ENCODE measurements at places on chromosomes 12 and 14. TPM values are rescaled to one million over a fixed set of nuclear protein-coding genes. Genes with fewer than 3 reads are reported as not detected.

GRCh38 chr14:50265029-50265428, 33.7 kb upstream of the SOS2 start:
- H3K4me3 ChIP-seq = no peak overlapping the region
- peaks cover 6% of the 10 kb centered on the region for H3K36me3 ChIP-seq
- no peak overlapping the region for H3K27ac ChIP-seq
- H3K27me3 ChIP-seq = no peaks in the 10 kb centered on the region

GRCh38 chr12:64184216-64184615, 37.9 kb downstream of the KICS2 start:
- no peak overlapping the region for H3K27ac ChIP-seq
- H3K27me3 ChIP-seq = no peaks in the 10 kb centered on the region
- H3K4me3 ChIP-seq = no peak overlapping the region

DNA sequence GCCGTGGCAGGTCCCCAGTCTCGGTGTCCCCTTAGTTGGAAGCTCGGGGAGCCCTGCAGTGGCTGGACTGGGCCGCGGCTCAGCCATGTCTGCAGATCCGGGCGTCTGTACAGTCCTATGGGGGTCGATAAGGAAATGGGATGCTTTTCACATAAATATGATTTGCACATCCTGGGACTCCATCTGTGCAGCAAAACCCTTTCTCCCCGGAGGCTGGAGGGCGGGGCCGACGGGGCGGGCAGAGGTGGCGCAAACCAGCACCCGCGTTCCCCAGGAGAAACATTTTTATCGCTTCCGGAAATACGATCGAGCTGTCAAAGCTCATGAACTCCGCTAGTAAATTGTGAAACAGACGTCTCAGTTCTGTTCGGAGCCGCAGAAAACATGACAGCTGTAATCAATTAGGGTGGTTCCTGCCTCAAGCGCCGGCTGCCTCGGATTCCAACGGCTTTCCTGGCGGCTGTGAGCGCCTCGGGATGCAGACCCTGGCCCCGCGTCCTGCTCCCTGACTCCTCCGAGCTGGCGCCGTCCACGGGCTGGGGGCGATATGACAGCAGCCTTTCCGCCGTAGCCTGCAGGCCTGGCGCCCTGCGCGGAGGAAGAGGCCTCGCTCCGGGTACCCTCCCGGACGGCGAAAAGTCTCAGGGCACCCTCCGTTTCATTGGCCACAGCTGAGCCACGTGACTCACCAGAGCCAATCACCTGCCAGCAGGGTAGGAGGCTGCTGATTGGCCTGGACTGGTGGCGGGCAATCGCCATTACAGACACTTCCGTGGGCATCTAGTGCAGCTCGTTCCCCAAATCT, 23.0 kb downstream of the DIO3 start:
- H3K4me3 ChIP-seq = no peak overlapping the region
- no peaks in the 10 kb centered on the region for H3K4me1 ChIP-seq
- H3K27ac ChIP-seq = no peak overlapping the region
- no peaks in the 10 kb centered on the region for H3K36me3 ChIP-seq

DNA sequence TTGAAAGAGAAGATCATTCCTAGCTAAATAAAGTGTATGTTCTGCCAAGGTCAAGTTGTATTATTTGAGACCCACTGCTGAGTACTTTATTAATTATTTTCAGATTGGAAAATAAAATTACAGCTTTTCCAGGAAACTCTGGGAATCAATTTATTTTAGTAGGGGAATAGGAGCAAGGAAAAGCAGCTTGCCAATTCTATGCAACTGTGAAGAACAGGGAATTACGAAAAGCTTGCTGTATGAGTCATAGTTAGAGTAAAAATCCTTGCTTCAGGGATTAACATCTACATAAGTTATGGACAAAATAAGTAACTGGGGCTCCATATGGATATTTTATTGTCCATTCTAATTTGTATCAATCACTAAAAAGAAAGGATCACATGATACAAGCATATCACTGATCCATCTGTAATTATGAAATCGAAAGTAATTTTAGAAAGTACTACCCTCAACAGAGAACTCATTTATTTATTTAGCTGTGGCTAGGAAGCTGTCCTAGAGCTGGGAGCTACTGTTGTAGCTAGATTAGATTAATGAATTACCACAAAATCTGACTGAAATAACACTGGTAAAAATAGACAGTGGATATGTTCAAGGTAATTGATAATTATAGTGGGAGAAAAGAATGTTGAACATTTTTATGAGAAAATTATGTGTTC, 303.5 kb upstream of the NPAS3 start:
- no peak overlapping the region for H3K27ac ChIP-seq
- no peaks in the 10 kb centered on the region for H3K4me1 ChIP-seq
- no peak overlapping the region for H3K4me3 ChIP-seq
- H3K27me3 ChIP-seq = no peaks in the 10 kb centered on the region

DNA sequence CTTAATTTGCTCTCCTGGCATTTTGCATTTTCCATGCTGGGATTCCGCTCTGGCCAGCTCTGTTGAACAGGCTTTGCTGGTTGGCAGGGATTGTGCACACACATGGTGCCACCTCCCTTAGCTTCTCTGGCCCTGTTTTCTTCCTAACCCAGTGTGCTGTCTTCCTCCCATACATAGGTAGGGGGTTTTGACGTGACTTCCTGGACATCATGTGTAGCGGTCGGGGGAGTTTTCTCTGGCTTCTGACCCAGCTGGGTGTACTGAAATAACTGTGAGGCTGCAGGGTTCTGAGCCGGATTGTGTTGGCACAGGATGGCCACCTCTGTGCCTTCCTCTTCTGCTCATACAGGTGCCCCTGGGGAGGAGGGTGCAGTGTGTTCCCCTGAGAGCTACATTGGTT, 25.7 kb downstream of the C14orf132 start:
- H3K4me3 ChIP-seq = no peak overlapping the region
- H3K4me1 ChIP-seq = no peaks in the 10 kb centered on the region
- no peak overlapping the region for H3K27ac ChIP-seq
- DNase-seq = no peak

DNA sequence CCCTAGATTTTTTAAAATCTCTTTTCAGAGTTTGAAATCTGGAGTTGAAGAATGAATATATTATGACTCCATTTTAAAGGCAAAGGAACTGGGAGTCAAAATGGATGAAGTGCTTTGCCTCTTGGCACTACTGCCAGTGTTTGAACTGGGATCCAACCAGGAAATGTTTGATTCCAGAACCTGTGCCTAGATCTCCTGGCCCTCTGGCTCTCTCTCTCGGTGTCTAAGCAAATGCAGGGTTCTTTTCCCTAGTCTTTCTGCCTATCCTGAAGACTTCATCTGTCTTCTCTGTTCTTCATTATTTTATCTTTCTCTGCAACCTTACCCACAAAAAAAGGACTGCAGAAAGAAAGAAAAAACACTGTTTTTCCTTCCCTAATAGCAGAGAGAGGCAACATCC, 17.0 kb downstream of the BTG1 start:
- DNase-seq = no peak
- H3K27ac ChIP-seq = peak overlapping the region; percentile 56
- no peak overlapping the region for H3K4me3 ChIP-seq
- no peaks in the 10 kb centered on the region for H3K27me3 ChIP-seq
- H3K4me1 ChIP-seq = peaks cover 77% of the 10 kb centered on the region
- H3K36me3 ChIP-seq = peaks cover 49% of the 10 kb centered on the region

DNA sequence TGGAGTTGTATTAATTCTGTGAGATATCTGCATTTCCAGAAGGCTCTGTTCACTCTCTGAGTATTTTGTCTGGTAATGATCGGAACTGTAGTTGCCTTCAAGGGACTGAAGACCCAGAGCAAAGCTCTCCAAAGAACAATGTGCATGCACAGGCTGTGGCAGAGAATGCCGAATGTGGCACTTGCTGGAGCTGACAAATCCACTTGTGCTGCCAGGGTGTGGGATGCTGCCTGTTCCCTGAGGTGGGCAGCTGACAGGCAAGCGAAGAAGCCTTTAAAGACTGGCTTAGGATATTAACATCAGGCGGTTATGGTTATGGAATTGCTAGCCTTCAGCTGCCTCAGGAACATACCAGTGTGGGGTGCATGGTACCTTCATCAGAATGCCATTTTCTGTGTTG, 419.9 kb upstream of the ATP2B1 start:
- no peaks in the 10 kb centered on the region for H3K36me3 ChIP-seq
- DNase-seq = no peak
- H3K27ac ChIP-seq = no peak overlapping the region
- no peak overlapping the region for H3K4me3 ChIP-seq

DNA sequence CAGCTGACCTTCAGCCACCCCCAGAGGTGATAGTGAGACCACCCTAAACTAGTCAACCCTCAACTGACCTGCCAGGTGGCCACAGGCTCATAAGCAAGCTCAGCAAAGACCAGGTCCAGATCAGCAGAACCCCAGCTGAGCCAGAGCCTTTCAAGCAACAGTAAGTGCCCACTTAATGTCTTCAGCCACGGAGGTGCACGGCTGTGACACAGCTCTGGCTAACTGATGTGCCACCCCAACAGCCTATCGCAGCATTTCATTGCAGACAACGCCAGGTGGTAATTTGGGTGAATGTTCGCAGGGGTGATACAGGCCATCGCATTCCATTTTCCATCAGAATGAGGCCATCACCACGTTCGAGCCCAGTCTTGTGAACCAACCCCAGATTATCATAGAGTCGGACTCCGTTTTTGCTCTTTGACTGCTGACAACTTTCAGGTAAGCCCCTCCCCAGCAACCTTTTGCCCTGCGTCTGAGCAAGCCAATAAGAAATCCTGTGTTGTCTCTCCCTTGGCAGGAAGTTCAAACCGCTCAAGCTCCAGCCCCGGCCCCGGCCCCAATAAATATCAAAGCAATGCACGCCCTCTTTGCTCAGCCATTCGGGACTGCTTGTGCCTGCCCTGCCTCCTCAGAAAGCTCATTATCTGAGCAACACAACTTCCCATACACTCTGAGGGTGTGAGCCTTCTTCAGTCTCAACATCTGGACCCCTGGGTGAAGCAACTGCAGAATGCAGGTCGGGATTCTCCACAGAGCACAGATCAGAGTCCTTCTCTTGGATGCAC, 44.4 kb downstream of the JAG2 start:
- H3K27me3 ChIP-seq = peaks cover 12% of the 10 kb centered on the region
- no peak for DNase-seq
- H3K27ac ChIP-seq = no peak overlapping the region
- no peaks in the 10 kb centered on the region for H3K36me3 ChIP-seq
- H3K4me1 ChIP-seq = peaks cover 4% of the 10 kb centered on the region

GRCh38 chr14:93299416-93299815, 33.4 kb downstream of the BTBD7 start:
- H3K4me3 ChIP-seq = no peak overlapping the region
- no peaks in the 10 kb centered on the region for H3K4me1 ChIP-seq
- H3K36me3 ChIP-seq = peaks cover 2% of the 10 kb centered on the region
- DNase-seq = no peak

DNA sequence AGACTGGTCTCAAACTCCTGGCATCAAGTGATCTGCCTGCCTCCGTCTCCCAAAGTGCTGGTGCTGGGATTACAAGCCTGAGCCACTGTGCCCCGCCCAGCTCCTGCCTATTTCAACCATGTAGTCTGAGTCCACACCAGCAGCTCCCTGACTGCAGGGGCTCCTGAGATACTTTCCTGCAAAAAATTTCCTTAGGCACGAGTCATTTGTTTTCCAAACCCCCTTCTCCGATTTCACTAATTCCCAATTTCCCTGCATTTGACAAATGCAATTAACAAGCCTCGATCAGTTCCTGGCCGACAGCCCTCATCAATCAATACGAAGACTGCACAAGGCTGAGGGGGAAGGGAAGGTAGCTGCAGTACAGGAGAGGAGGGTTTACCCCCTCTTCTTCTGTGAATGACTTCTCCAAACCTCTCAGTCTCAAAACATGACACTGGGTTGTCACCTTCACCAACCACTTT, 10.1 kb downstream of the PSMB5 start:
- no peak overlapping the region for H3K4me3 ChIP-seq
- no peak for DNase-seq
- H3K27me3 ChIP-seq = no peaks in the 10 kb centered on the region

DNA sequence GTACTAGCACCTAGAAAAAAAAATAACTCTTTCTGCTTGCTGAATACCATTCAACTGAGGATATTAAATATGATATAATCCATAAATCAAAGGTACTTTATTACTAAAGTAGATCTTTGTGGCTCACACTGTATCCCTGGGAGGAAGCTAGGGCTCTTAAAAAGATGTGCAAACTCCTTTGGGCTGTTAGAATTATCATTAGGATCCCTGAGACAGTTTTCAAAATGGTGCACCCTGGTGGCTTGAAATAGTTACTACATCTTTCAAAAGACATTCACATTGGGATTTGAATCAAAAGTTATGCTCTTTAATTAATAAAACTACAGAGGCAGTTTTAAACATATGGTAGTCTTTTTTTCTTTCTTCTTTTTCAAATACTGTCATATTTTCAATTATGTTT, 228.5 kb upstream of the G2E3 start:
- no peak overlapping the region for H3K27ac ChIP-seq
- no peaks in the 10 kb centered on the region for H3K36me3 ChIP-seq
- no peak overlapping the region for H3K4me3 ChIP-seq
- no peaks in the 10 kb centered on the region for H3K4me1 ChIP-seq

DNA sequence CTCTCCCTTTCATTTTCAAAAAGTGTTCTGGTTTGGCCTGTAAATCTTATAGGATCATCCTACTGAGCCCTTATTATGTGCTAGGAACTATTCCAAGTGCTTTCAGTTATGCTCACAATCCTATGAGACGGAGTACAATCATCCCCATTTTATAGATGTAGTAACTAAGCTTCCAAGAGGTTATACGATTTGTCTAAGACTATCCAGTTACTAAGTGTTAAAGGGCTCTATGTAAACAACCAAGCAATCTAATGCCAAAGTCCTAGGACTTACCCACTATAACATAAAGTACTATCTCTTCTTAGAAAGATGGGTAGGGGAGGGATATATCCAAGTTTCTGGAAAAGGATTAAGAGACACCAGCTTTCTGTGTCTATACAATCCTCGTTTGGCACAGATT, 6.7 kb downstream of the CFL2 start:
- DNase-seq = no peak
- H3K27ac ChIP-seq = no peak overlapping the region
- H3K36me3 ChIP-seq = peaks cover 7% of the 10 kb centered on the region
- no peak overlapping the region for H3K4me3 ChIP-seq

DNA sequence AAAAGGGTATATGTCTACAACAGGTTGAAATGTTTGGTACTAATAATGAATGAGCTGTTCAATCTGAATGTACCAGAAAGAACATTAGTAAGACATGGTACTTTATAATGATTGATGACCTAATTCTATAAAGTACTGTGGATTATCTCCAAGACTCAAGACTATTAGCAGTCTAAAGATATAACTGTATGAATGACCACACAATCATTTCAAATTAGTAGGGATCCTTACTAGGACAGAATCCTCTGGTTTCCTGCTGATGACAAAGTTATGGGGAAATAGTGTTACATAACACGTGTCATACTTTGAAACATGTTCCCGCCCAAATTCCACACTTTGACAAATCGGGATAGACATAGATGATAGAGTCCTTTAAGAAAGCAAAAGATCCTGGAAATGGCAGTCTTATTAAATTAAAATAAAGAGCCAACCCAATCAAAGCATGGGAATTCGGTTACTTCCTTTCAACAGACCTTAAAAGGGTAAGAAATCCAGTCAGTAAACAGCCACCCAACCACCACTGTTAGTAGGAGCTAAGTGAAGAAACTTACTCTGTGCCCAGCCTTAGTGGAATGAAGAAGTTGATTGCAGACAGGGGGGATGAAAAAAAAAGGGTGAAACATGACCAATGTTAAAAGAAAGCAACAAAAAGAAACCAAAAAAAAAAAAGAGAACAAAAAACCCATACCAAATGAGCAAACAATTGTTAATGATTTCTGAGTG, 2.8 kb downstream of the VPS29 start:
- peak overlapping the region; percentile 12 for H3K4me3 ChIP-seq
- H3K4me1 ChIP-seq = peaks cover 45% of the 10 kb centered on the region
- peaks cover 50% of the 10 kb centered on the region for H3K36me3 ChIP-seq
- no peaks in the 10 kb centered on the region for H3K27me3 ChIP-seq
- no peak for DNase-seq
- H3K27ac ChIP-seq = peak overlapping the region; percentile 25

Gene RD3L
- not detected for total RNA-seq

Gene SLC7A8
- total RNA-seq = 0.64 TPM

Gene KRT75
- total RNA-seq = not detected

Gene PLD4
- total RNA-seq = not detected

Gene CIT
- 132 TPM for total RNA-seq

Gene MED13L
- 97.1 TPM for total RNA-seq
